ENCODE measurements at places on chromosomes 1 and 21.

DNA sequence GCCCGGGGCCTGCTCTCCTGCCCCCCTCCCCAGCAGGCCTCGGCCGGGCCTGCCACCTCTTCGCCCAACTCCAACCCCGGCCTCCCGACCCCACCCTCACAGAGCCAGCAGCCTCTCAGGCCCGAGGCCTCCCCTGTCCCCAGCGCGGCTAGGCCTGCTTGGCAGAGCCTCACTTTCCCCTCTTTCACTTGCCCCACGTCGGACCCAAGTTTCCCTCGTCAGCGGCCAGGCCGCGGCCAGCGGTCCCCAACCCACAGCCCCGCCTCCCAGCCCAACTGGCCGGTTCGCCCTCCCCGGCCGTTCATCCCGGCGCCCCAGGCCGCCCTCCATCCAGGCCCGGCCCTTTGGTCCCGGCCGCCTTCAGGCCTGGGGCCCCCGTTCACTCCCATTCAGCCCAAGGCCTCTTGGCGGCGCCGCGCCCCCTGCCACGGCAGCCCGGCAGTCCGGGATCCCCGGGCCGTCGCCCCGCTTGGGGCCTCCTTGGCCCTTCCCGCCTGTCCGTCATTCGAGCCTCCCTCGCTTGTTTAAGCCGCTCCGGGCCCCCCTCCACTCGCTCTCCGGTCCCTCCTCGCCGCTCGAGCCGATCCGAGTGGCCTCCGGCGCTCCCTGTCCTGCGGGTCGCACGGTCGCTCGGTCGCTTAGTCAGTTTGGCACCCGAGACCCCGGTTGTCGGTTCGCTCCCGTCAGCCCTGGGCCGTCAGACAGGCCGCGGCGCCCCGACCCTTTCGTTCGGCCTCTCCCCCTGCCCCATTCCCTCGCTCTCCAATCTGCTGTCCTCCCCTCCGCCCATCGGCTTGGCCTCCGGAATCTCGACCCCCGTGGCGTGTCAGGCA is 1.4 kb downstream of the LRRC41 start:
- ATAC-seq = peak; percentile 19

GRCh38 chr21:26686278-26686677 is 113.2 kb upstream of the CYYR1 start:
- peak; percentile 32 for ATAC-seq

DNA sequence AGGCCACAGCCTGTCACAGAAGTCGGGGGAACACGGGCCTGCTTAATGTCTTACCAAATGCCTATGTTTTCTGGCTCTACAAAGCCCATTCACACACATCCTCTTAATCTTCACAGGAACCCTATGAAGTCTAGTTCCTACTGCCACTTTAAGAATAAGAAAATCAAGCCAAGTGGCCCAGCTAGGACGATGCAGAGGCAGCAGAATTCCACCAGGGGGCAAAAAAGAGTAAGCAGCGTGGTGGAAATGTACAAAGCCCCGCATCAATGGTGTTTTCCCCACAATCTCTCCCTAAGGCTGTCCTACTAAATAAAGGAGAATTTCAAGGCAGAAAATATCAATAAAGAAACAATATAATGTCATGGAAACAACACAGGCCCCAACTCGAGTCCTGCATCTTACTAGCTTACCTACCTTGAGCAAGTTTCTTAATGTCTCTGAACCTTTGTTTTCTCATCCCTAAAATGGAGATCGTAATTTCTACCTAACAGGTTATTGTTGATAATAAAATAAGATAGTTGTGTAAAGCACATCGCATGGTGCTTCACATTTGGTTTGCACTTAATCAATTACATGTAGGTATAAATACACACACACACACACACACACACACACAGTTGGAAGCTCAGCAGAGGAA is 21.4 kb downstream of the SEC16B start:
- ATAC-seq = peak; percentile 72

DNA sequence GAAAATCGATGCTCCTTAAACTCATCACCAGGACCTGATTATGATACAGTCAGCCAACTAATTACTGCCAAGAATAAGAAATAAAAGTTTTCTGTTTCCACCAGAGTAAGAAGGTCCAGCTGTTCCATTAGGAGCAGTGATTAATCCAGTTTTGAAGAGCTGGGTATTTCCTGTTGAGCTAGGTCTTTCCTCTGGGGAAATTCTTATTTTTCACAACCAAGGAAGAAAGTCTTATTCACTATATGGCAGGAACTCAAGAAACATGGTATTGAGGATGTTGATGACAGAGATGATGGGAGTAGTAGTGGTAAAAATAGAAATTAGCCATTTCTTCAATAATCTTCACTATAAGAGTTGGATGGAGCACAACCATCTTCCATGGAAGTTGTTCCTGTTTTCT is 374.6 kb upstream of the RUNX1 start:
- ATAC-seq = no peak

DNA sequence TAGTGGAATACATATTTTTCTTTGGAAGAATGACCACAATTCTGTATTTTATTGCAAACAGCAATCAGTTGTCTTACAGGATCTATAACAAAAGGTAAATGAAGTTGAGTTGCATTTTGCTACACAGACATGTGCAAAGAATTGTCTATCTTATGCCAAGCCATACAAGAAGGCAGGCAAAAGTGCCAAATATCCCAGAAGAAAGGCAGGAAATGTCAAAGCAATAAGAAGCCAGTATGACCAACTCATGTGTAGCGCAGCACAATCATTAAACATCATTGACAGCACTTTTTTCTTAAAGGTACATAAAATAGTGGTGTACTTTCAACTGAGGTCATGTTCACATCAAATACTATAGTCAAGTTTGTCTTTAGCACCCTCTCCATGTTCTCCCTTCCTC is 42.7 kb downstream of the NIBAN1 start:
- no peak for ATAC-seq

DNA sequence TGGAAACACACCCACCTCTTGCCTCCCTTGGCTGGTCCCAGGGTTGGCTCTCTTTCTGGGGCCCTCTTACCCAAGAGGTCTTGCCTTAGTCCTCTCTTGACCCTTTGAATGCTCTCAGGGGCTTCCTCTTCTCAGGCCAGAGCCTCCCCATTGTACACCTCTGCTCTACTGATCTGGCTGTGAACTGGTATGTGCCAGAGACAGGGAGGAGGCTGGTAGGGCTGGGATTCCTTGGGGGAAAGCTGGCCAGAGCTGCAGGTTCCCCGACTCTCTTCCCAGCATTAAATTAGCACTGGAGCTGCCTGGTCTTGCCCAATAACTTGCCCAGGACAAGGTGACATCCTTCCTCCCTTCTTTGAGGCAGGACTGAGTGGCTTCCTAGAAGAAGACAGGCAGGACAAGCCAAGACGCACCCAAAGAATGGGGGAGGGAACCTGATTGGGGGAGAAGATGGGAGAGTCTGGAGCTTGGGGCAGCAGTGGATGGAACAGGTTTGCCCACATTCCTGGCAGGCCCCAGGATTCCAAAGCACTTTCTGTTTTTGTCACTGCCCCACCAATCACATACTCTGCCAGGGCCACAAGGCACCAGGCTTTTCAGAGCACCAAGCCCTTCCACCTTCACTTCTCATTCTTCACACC is 37.2 kb upstream of the CITED4 start:
- peak; percentile 95 for ATAC-seq

DNA sequence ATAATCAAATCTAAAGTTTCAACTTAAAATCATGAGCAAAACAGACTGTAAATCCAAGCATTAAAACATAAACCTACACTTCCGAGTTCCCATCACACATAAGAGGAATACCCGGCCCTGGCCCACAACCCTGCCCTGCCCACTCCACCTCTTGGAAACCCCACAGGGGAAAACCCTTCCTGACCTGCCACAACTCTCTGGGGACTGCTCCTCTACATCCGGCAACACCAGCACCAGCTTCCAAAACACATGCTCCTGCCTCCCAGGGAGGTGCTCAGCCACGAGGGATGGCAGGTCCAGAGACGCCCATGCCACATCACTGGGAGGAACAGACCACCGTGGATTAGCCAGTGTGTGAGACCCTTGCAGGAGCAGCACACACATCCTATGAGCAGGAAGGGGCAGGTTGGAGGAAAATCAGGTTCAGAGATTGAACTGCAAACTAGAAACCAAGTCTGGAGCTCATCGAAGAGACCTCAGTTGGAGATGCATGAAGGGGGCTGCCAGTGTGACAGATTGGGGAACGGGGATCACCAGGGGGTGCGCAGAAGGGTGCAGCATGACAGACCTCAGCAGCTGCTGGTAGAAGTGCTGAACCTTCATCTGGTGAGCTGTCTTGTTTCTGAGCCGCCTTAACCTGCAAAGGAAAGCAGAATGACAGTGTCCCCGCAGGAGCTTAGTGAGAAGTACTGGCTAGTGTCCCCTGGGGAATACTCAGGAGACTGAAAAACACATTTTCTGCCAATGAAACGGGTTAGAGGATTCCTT is 25.8 kb upstream of the LSS start:
- no peak for ATAC-seq

Data from esophagus mucosa (tissue), 1 donor.